ENCODE measurements at places on chromosomes 1 and 21.

DNA sequence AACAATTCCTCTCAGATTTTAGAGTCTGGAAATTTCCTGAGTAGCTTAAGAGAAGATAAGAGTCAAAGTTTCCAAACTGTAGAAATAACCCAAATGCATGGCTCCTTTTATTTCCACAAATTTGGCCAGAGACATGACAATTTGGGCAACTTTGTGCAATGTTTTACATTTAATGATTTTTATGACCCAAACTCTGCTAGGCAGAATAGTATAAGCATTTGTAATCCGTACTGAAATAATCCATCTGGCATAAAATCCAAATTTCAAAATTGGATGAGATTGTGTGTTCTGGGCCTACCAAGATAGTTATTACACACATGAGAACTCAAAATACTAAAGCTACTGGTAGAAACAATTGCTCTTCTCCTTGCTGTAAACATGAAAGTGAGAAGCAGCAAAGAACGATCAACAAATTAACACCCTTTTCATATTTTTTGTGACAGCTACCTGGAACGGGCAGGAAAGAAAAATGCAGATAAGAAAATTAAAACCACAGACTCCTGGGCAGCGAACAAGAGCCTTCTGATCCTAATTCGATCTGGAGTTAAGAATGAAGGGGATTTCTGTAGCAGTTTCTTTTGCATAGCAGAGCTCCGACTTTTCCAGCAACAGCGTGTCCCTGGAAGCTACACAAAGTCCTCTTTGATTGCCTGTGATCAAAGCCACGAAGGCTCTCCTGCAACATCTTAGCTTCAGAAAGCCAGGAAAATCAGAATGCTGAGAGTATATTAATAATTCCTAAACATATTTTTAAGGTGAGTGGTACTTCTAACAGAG is 191.2 kb downstream of the GRIK1 start:
- no peak for DNase-seq

DNA sequence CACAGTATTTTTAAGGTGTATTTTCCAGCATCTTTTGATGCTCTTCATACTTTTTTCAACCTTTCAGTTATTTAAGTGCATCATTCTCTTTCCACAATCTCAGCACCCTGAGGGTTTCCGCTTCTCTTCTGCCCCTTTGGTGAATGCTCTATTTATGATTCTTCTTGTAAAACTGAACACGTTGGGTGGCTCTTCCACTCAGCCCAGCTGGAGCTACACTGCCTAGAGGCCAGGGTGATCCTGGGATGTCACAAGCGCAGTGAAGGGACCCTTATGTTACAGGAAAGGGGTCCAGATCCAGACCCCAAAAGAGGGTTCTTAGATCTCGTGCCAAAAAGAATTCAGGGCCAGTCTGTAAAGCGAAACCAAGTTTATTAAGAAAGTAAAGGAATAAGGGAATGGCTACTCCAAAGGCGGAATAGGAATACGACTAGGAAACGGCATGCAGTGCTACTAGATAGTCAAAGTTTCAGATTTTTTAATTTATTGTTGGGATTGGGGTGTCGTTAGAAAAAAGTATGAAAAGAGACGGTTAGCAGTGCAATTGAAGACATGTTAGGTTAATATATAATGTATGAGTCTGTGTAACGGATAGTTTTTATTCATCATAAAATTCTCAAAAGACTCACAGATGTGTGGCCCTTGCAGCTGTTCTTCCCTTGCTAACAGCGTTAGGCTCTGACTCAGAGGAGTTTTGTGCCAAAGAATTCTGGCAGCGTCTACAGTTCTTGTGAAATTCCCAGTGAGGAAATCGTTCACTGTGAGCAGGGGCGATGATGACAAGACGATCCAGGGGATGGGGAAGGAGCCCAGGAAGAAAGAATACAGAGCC is 14.4 kb upstream of the ERVH48-1 start:
- no peak for DNase-seq

- no peak for DNase-seq
Measured at GRCh38 chr21:20996421-20997310, 1.5 kb upstream of the NCAM2 start.

- no peak for DNase-seq
Measured at GRCh38 chr1:45116340-45116739, 90.1 kb downstream of the ZSWIM5 start.

DNA sequence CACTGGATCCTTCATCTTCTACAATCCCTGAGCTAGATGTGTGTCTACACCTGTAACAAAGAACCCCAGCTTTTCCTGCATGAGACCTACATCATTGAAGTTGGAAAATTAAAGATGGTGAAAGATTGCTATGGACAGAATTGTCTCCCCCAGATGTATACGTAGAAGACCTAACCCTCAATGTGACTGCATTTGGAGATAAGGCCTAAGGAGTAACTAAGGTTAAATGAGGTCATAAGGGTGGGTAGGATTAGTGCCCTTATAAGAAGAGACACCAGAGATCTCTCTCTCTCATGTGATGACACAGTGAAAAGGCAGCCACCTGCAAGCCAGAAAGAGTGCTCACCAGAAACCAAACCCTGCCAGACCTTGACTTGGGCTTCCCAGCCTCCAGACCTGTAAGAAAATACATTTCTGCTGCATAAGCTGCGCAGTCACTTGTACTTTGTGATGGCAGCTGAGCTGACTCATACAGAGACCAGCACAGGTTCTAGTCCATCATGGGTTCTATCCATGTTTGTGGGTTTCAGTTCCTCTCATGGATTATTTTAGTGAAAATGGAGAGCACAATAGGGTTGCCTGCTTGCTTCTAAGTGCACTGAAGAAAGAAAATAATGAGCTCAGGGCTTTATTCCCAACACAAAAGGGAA is 180.8 kb downstream of the TPR start:
- no peak for DNase-seq

- no peak for DNase-seq
Measured at GRCh38 chr1:229323885-229324553, 18.8 kb downstream of the CCSAP start.

DNA sequence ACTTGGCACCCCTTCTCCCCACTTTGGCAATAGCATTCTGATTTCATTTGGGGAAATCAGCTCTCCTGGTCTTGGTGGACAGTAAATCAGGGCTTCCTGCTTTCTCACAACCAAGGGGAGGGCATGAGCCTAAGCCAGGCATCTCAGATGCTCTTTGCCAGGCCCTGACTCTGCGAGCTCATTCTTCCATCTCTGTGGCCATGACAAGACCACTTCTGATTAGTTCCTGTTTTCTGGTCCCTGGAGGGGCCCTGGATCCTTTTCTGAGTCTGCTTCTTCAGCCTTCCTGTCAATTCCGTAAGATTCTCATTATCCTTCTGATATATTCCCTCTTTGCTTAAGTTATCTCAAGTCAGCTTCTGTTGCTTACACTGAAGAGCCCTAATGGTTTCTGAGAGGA is 210.4 kb downstream of the HIVEP3 start:
- DNase-seq, result no peak

DNA sequence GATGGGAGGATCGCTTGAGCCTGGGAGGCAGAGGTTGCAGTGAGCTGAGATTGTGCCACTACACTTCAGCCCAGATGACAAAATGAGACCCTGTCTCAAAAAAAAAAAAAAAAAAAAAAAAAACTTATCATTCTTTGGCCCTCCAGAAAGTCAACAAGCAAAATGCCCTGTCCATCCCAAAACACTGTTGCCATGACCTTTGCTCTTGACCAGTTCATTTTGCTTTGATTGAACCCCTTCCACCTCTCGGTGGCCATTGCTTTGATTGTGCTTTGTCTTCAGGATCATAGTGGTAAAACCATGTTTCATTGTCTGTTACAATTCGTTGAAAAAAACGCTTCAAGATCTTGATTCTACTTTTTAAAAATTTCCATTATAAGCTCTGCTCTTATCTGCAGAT is 8.5 kb upstream of the SYPL2 start:
- no peak for DNase-seq

GRCh38 chr1:234932511-234933430 is 195.9 kb downstream of the TOMM20 start:
- no peak for DNase-seq

- DNase-seq, result no peak
Measured at GRCh38 chr21:41761211-41761933, 5.5 kb downstream of the RIPK4 start.

DNA sequence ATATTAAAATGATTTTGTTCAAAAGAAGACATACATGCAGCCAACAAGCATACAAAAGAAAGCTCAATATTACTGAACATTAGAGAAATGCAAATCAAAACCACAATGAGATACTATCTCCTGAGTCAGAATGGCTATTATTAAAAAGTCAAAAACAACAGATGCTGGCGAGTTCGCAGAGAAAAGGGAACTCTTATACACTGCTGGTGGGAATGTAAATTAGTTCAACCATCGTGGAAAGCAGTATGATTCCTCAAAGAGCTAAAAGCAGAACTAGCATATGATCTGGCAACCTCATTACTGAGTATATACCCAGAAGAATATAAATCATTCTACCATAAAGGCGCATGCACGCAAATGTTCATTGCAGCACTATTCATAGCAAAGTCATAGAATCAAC is 126.0 kb upstream of the HMCN1 start:
- DNase-seq, result no peak

DNA sequence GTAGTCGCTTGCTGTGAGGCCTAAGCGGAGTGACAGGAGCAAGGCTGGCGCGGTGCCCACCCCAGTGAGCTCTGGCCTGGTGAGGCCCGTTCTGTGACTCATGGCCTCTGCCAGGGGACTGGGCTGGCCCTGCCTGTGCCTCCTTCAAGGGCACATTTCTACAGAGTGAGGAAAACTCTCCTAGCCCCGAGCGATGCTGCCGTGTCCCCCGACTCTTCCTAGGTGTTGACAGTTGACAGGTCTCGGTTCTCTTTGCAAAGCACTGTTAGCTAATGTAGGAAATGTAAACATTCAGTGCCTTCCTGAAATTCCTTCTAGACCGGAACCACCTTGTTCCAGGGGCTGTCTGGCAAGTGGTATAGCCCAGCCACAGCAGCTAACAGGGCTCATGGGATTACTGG is 43.9 kb downstream of the ABCG1 start:
- DNase-seq, result no peak

GRCh38 chr1:156319664-156320063 is 18.4 kb downstream of the CCT3 start:
- no peak for DNase-seq

GRCh38 chr1:99648107-99648506 is 2.2 kb downstream of the PALMD start:
- no peak for DNase-seq

GRCh38 chr1:31932491-31933316 is 5.5 kb downstream of the PTP4A2 start:
- DNase-seq, result no peak

- DNase-seq, result no peak
Measured at GRCh38 chr1:230149751-230150584, 82.9 kb downstream of the GALNT2 start.

DNA sequence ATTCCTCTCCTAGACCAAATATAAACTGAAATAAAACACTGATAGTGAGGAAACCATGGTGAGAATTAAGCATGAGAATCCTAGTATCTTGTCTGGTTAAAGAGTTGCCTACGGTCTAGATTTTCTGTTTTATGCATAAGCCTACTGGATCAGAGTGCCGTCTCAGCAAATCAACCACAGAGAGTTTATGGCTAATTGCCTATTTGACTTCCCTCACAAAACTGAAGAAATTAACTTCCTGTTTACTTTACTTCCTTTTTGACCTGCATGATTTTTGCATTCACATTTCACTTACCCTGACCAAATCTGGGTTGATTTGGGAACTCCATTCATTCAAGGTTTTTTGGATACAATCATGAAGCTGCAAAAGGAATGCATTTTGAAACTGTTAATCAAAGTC is 5.0 kb downstream of the GCLM start:
- no peak for DNase-seq

All from stimulated activated CD8-positive, alpha-beta memory T cell treated with anti-CD3 and anti-CD28 coated beads, Interleukin-7, amount 100 ng/mL, for 48 hours (primary cell).